ENCODE measurements at places on chromosomes 5 and 9.

- DNase-seq: peak; percentile 7
Observed at GRCh38 chr9:94934816-94935328, 208.4 kb downstream of the AOPEP start.

- DNase-seq: peak; percentile 82
Observed at GRCh38 chr5:124627815-124628595, 118.4 kb downstream of the ZNF608 start.

DNA sequence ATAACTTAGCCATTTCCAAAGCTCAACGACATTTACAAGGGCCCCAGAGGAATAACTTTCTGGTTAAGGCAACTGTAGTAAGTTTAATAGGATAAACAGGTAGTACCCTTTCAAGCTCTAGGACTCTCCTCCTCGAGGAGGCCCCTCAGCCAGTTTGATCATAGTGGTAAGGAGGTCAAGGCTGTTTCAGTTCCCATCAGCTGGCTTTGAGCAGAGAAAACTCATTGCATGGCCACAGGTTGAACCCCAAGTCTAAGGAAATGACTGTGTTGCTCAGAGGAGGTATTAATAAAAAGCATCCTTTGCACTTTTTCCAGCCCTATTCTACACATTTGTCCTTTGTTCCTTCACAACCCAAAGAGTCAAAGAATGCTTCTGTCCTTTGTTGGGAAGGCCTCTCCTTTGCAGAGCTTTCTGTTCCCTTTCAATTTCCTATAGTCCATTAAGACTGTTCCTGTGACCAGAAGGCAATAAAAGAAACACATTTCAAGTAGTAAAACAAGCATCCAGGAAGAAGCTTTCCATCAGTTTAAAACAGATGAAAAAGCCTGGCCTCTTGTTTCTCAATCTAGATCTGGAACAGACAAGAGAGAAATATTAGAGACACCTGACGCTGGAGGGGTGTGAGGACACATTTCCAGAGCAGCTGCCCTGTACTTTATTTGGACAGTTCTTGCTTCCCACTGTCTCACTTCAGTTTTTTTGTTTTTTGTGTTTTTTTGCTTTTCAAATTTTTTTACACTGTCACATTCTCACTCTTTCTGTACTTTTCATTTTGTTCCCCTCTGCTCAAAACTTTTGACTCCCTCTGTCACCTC, 54.1 kb downstream of the PRRC1 start:
- peak; percentile 58 for DNase-seq

DNA sequence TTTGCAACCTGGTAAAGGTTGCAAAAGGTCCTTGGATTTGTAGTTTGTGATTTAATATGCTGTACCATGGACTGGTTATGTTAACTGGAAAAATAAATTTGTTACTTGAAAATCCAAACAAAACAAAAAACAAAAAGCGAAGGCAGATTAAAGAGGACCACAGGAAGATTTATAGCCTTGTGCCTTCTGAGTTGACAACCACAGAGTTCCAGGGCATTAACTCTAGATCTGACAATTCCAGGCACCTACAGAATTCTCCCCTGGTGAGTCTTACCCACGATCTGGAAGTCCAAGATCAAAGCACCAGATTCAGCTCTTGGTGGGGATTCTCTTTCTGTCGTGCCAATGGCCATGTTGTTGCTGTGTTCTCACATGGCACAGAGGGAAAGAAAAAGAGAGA, 107.9 kb upstream of the SELENOP start:
- DNase-seq: no peak

DNA sequence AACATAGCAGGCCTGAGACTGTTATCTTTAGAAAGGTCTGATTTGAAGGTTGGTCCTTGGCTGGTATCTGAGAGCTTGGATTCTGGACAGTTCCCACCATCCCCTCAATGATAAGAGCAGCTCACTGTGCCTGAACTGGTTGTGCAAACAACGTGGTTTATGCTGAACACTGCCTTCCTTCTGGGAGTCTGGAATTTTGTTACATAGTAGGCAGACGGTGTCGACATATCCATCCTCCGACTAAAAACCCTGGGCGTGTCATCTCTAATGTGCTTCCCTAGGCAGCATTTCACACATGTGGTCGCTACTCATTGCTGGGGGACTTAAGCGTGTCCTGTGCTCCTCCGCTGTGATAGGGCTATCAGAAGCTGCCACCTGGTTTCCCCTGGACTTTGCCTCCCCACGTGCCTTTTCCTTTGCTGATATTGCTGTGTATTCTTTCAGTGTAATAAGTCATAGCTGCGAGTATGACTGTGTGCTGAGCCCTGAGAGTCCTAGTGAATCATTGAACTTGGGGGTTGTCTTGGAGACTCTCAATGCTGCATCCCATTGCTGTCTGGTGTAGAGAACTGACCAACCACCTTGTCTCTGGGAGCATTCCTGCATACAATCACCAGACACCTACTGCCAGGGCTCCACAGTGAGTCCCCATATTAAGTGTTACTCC, 119.1 kb upstream of the TBC1D2 start:
- DNase-seq: peak; percentile 4

- DNase-seq: no peak
Observed at GRCh38 chr5:141598391-141599345, 20.1 kb downstream of the DIAPH1 start.

DNA sequence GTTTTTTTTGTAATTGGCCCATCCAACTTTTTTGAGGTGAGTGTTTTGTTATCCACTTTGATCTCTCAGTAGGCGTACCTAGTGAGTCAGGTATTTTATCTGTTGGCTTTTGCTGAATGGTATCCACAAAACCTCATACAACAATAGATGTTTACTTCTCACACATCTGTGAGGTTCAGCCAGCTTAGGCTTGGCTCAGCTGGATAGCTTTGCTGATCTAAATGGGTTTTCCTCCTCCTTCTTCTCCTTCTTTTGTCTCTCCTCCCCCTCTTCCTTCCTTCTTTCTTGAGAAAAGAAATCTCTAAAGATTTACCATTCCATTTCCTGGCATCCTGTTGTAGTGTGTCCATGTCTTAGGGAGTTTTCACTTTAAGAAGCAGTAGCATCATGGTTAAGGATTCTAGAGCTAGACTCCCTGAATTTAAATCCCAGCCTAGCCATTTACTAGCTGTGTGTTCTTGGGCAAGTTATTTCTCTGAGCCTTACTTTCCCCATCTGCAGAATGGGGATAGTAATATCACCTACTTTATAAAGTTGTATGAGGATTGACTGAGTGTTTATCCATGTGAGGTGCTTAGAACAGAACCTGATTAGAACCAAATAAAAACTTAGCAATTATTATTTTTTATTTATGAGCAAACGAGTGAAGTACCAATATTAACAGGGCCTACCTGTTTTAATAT, 126.3 kb downstream of the ARHGAP26 start:
- DNase-seq: no peak
